NCI-H1092 (cell line): ENCODE measurements at places on chromosomes 1 and 21.

DNA sequence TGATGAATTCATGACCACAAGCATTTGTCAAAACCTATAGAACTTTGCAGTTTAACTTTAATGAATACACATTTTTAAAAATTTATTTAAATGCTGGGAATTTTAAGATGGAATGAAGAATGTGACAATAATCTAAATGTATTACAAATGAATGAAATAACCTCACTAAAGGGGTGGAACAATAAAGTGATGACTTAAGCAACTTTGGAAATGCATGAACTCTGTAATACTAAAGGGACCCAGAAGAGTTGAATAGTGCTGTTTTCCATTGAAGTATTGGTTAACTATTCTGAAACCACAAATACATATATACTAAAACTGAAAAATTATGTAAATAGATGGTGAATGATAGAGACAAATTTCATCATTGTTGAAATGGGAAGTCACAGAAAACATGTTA, 1395.1 kb downstream of the NCAM2 start:
- DNase-seq = no peak

GRCh38 chr21:45972353-45972715, 9.2 kb upstream of the COL6A1 start:
- no peak for DNase-seq

DNA sequence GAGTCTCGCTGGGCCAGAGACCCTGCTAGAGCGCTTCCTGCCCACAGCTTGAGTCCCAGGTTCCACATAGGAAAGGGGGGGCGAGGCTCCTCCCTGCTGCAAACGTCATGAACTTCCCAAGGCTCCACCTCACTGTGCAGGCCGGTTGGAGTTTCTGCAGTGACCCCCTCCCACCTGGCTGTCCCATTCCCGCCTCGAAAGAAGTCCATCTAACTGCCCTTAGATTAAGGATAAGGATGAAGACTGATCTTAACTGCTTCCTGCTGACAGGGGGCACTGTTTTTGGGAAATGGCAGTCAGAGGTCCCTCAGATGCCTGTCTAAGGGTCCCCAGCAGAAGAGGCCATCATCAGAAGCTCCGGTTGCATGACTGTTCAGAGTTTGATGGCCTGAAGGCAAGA, 62.7 kb downstream of the STUM start:
- no peak for DNase-seq

GRCh38 chr1:230972855-230973271, 5.8 kb downstream of the TTC13 start:
- DNase-seq = no peak

GRCh38 chr21:39611551-39612190, 1.1 kb upstream of the B3GALT5 start:
- DNase-seq = no peak

- no peak for DNase-seq
These were observed 354.8 kb upstream of the NFIA start for GRCh38 chr1:60727552-60727951.

- no peak for DNase-seq
These were observed 45.0 kb upstream of the HOOK1 start for GRCh38 chr1:59769736-59770095.

GRCh38 chr1:56359056-56359455, 220.3 kb downstream of the PLPP3 start:
- no peak for DNase-seq
